Cortex of kidney (tissue), 1 donor: ENCODE measurements at places on chromosomes 6 and 20.

DNA sequence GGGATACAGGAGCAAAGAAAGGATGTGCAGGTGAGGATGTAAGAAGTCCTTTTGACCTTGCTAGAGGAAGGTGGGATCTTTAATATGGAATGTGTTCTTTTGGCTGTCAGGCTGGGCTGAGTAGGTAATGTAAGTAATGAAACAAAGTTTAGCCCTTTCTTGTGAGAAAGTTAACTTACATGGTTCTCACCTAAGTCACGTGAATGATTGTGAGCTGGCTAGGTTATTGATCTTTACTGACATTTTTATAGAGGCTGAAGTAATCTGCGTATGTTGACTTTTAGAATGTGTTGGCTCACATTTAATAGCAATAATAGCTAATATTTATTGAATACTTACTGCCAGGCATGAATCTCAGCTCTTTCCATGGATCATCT lies 2.6 kb downstream of the TOP1 start:
- no peak for DNase-seq

DNA sequence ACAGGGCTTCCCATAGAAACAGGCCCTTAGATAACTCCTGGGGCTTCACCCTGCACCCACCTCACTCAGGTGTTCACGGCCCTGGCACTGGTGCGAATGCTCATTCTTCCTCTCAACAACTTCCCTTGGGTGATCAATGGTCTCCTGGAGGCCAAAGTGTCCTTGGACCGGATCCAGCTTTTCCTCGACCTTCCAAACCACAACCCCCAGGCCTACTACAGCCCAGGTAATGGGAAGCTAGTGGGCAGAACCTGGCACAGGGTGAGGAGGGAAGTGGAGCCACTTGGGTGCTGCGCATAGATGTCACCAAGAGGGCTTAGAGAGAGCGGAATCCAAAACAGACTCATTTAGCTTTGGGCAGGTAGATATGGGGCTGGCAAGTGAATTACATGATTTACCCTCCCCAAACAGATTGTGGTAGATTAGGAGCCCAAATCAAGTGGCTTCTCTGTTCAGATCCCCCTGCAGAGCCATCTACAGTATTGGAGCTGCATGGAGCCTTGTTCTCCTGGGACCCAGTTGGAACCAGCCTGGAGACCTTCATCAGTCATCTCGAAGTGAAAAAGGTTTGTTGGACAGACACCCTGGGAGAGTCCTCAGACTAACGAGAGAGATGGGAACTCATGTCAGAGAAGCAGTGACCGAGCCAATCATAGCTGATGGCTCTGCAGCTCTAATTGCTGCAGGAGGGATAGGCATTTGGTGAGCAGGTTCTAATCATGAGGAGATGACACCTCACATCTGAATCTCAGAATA lies 8.5 kb downstream of the ABCC10 start:
- no peak for DNase-seq

- DNase-seq: no peak
Measured at GRCh38 chr6:119454714-119455113, 105.2 kb upstream of the MAN1A1 start.

GRCh38 chr6:68635412-68635705 lies 277 bp downstream of the ADGRB3 start:
- DNase-seq: no peak

- no peak for DNase-seq
Measured at GRCh38 chr6:75025371-75025770, 180.5 kb downstream of the COL12A1 start.

DNA sequence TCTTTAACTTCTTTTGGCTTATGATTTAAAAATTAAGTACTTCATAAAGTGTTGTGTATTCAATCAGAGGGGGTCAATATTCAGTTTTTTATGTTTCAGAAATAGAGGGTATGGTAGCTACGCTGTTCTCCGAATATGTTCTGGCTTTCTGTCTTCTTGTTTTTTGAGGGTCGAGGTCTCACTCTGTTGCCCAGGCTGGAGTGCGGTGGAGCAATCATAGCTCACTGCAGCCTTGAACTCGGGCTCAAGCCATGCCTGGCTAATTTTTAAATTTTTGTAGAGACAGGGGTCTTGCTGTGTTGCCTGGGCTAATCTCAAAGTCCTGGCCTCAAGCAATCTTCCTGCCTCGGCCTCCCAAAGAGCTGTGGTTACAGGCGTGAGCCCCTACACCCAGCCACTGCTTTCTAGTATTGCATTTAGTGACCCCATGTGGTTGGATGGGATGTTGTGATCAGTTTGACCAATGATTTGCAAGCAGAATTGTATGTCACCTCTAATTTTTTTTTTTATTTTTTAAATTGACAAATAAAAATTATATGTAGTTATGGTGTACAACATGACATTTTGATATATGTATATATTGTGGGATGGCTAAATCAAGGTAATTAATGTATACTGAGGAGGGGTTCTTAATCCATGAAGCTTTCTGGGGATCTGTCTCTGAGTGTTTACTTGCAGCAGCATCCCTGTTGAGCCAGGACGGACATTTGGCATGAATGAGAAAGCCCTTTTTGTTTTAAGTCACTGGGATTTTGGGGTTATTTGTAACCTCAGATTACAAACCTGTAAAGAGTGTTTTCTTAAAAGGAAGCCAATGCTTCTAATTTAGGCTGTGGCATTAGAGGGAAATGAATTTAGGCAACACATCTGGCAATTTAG lies 38.5 kb upstream of the DEK start:
- no peak for DNase-seq

DNA sequence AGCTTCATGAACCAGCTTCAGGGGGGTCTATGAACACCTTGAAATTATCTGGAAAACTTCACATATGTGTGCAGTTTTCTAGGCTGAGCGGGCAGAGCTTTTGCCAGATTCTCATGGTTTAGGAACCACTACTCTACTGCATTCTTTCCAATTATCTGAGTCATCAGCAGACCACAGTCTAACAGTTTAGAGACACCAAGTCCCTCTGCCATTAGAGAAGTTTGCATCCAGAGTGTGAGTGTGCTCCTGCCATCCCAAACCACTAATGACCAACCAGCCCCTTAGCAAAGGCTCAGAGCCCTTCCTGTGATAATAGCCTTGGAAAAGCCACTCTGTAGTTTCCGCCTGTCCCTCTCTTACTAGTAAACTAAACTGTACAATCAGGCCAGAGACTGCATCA lies 96.8 kb downstream of the PHACTR1 start:
- DNase-seq: no peak

GRCh38 chr20:44621939-44622338 lies 29.6 kb downstream of the ADA start:
- DNase-seq: no peak

DNA sequence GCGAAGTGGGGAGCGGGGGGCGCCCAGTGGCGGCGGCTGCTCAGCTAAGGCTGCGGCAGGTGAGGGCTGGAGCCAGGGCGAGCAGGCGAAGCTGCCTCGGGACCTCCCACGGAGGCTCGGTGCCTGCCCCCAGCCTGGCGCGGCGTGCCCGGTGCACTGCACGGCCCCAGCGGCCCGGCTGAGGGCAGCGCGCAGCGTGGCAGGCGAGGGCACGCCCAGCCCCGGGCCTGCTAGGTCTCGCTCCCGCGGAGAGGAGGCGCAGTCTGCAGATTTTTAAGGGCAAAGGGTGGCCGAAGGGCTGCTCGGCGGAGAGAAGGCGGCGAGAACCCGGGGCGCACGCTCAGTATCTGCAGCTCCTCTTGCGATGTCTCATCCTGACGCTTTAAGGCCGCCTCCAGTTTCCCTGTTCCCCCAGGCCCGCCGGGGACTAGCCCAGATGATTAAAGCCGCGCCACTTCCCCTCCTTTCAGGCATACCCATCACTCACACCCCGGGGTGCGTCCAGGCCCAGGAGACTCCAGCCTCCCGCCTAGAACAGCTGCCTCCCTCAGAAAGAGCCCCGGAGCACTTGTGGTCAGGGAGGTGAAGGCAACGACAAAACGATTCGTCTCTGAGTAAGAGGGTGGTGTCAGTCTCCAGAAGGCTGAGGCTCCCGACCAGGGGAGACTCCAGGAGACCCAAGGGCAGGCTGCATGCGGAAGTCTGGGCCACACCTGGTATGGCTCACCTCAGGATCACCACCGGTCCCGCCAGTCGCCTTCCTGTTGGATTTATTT lies at the start of gene FERMT1:
Gene FERMT1 (minus strand): TSS at position 158 of the 776 bp plus-strand sequence. CDS start 3,476 bp downstream, outside the sequence.
- DNase-seq: no peak

DNA sequence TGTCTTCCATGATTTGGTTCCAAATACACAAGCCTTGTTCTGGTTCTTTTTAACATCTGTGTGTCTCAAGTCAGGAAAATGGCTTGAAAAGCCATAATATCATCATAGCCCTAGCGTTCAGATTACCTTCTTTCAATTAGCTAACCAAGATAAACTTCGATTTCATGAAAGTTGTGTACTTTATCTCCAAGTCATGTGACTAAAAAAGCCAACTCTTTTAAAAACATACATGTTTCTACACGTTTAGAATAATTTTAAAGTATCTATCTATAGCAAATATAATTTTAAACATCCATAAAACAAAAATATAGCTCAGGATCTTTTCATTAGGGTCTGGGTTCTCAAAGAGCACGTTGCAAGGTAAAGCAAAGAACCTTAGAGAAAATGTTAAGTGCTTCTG lies 261.1 kb downstream of the PRL start:
- no peak for DNase-seq

DNA sequence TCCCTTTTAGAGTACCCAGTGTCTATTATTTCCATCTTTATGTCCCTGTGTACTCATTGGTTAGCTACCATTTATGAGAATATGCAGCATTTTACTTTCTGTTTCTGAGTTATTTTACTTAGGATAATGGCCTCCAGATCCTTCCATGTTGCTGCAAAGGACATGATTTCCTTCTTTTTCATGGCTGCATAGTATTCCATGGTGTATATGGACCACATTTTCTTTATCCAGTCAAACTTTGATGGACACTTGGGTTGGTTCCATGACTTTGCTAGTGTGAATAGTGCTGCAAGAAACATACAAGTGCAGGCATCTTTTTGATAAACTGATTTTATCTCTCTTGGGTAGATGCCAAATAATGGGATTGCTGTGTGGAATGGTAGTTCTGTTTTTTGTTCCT lies 55.4 kb downstream of the ZBTB2 start:
- DNase-seq: no peak

DNA sequence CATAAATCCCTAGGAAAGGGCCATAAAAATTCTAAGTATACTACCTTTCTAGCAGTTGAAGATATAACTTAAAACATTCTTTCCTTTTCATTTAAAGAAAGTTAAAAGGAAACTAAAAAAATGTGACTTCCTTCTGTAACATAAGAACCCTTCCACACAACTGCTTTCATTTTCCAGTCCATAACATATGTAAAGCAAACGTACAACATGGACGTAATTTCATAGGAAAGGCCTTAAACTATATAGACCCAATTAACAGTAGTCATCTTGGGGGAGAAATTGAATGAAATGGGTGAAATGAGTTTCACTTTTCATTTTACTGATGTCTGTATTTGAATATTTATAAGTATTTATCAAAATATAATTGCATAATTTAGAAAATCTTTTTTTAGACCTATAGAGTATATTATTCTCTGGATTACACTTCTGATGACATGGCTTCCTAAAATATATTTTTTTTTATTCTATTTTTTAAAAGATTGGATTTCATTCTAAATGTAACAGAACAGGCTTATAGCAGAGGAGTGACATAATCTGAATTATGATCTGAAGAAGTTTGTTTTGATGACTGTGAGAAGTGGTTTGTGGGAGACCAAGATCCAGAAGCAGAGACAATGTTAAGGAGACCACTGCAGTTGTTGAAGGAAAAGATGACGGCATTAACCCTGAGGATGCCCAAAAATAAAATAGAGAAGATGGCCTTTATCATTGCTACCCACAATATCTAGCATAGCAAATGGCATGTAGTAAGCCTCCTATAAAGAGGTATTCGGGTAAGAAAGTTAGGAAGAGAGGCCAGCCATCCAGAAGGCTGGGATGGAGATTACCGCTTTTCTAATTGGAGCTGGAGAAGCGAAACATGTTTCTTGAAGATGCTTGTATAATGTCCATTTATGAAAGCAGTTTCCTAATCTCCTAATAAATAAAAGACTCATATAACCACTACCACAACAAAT lies 260.4 kb downstream of the PTPRK start:
- DNase-seq: no peak

DNA sequence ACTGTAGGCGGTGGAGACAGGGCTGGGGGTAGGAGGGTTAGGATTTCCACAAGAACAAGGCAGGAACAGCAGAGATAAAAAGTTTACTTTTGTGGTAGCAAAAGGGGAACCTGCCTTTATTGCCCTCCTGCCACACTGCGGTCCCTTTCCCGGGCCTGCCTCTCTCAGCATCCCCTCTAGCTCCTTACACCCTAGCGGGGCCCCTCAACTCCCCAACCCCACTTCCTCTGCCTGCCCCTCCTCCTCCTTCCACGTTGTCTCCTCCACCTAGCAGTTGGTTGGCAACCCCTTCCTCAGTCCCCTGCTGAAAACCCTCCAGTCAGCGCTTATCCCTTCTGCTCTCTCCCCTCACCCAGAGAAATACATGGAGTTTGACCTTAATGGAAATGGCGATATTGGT lies 714 bp downstream of the AIF1 start:
- no peak for DNase-seq

DNA sequence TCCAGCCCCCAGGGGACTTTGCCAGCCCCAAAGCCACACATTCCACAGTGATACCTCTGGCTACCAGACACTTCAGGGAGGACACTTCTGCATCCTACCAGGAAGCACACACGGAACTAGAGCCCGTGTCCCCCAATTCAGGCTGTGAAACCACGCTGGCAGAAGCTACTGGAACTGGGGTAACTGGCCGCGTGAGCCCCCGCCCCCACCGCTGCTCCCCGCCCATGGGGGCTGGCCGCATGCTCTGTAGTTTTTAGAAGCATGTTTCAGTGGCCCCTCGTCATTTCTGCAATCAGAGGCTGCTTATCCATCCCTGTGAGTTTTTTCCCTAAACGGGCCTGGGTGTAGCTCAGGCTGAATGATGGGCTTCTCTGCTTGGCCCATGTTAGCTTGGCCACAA lies 28.7 kb upstream of the AAR2 start:
- DNase-seq: no peak

DNA sequence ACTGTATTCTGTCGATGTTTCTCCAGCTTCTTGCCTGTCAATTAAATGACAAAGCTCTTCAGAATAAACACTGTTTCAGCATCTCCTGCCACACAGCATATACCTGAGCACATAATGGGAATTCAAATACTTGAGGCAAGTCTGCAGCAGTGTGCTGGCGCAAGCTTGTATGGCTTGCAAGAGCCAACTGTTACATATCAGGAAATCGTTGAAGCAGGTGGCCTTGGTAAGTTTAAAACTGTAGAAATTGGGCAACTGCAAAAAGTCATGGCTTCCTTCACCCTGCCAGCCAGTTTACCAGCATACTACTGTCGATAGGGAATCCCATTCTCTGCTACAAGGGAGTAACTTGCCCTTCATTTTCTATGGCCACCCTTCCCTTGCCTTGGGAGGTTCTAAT lies 23.0 kb downstream of the CPNE1 start:
- no peak for DNase-seq

DNA sequence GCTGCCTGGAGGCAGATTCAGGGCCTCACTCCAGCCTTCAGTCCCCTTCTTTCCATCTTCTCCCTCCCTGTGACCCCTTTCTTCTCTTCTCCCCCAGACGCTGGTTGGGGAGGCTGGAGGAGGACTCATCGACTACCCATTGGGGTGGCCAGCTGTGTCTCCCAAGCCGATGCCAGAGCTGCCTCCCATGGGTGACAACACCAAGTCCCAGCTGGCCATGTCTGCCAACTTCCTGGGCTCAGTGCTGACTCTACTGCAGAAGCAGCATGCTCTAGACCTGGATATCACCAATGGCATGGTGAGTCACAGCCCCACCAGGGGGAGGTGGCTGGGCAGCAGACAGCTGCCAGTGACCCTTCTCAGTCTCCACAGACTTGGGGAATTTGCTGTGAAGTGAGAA lies 12.9 kb downstream of the BPIFB4 start:
- no peak for DNase-seq

- DNase-seq: no peak
Measured at GRCh38 chr6:89244241-89244985, 27.3 kb upstream of the GABRR1 start.
